Thyroid gland (tissue), 4 donors: ENCODE measurements at places on chromosomes 13 and 19. TPM values are rescaled to one million over a fixed set of nuclear protein-coding genes. Genes with fewer than 3 reads are reported as not detected.

Gene UPK1A
- not detected for total RNA-seq

Gene FAM187B
- not detected for total RNA-seq

Gene SYNGR4
- total RNA-seq, result not detected

Gene DYRK1B
- total RNA-seq, result 27.1 TPM

Gene ATP5F1D
- total RNA-seq, result 79.1 TPM

Gene DNAAF3
- total RNA-seq, result 5.8 TPM

Gene PSG1
- not detected for total RNA-seq

Gene FGF14
- 0.04 TPM for total RNA-seq

GRCh38 chr13:48201044-48201443 lies 32.0 kb upstream of the ITM2B start:
- no peak overlapping the region for H3K27ac ChIP-seq
- H3K4me3 ChIP-seq, result no peak overlapping the region
- no peak for DNase-seq
- H3K27me3 ChIP-seq, result no peaks in the 10 kb centered on the region
- H3K4me1 ChIP-seq, result no peaks in the 10 kb centered on the region
- no peaks in the 10 kb centered on the region for H3K36me3 ChIP-seq

DNA sequence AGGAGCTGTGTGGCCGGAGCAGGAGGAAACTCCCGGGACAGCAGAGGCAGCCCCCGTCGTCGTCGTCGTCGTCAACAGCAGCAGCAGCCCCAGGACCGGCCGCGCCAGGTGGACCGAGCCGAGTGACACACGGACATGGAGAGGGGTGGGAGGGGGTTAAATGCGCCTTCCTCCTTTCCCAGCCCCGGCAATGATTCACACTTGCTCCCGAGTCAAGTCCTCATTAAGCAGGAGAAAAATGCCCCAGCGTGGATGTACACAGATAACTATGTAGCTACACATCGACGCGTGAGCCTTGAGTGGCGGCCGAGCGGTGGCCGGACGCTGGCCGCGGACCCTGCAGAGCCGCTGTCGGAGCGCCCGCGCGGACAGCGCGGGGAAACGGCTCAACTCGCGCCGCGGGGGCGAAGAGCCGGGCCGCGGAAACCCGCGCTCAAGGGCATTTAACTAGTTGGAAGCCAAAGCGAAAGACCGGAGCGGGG lies 645 bp downstream of the UBL3 start:
- peak overlapping the region; percentile 38 for H3K4me3 ChIP-seq
- DNase-seq, result peak; percentile 74
- H3K36me3 ChIP-seq, result no peaks in the 10 kb centered on the region
- peak overlapping the region; percentile 99 for H3K27ac ChIP-seq

GRCh38 chr19:40249781-40250180 lies 23.3 kb upstream of the CCNP start:
- H3K27me3 ChIP-seq, result no peaks in the 10 kb centered on the region
- no peak for DNase-seq
- H3K4me1 ChIP-seq, result peaks cover 87% of the 10 kb centered on the region
- peaks cover under 1% of the 10 kb centered on the region for H3K36me3 ChIP-seq

- H3K27me3 ChIP-seq, result no peaks in the 10 kb centered on the region
- H3K36me3 ChIP-seq, result no peaks in the 10 kb centered on the region
- H3K4me1 ChIP-seq, result no peaks in the 10 kb centered on the region
Observed at GRCh38 chr19:23822735-23823134, 64.0 kb upstream of the ZNF681 start.

DNA sequence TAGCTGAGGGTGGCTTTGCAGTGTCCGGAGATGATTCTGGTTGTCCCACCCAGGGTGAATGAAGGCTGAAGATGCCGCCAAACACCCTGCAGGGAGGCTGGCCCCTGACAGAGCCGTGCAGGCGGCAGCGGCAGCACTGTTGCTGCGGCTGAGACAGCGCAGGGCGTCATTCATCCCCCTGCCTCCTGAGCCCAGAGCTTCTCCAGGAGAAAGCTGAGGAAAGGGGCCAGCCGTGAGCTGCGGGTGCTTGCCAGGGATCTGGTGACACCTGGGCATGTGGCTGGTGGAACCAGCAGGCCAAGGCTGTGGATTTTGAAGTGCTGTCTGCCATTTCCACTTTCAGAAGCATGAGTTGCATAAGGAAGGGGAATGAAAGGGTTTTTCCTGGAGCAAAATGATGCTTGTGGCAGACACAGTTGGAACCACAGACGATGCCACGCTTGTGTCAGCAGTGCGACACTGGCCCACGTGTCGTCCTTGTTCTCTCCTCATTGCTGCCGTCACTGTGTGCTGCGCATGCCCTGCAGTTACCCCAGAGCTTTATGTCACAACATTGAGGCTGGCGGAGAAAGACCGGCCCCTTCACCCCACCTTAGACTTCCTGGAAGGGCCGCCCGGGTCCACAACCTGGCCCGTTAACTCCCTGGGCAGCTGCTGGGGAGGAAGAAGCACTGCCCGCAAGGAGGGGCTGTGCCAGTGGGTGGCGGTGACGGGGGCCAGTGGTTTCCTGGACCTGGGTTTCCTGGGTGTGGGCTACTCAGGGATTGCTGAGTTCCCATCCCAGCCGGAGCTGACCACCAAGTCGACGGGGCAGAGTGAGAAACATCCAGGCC lies 22.7 kb downstream of the TFDP1 start:
- H3K36me3 ChIP-seq, result no peaks in the 10 kb centered on the region
- no peaks in the 10 kb centered on the region for H3K27me3 ChIP-seq
- H3K4me3 ChIP-seq, result no peak overlapping the region
- no peak for DNase-seq

DNA sequence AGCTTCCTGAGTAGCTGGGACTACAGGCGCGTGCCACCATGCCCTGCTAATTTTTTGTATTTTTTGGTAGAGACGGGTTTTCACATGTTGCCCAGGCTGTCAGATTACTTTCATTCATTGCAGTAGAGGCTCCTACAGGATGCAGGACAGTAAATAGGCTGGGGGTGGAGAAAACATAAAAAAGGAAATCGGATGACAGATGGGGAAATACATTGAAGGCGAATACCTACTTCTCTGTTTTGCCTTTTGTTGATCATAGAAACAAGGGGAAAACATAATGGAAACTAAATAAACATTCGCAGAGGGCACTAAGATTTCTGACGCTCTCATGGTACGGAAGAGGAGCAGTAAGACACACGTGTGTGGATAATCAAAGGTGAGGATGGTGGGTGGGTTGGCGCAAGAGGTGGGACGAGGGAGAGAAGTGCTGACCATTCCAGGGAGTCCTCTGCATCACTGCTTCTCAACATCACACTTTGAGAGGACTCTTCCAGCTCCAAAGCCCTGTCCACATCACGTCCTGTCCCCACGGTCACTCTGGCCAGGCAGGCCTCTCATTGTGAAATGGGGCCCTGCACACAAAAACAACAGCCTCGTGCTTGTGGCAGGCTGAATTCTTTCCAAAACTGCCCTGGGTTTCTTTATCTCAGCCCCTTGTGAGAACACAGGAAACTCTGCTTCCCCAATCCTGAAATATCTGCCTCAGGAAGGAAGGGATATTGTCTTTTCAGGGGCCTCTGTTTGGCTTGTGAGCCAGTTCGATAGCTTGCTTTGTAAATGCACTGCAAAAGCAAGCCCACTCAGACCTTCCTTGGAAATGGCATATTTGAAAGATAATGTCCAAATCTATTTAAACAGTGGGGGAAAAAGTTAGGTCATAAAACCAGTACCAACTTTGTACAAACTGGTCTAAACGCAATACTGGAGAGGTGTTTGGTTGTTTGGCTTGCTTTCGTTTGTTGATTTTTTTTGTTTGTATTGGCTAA lies 188.5 kb downstream of the FOXO1 start:
- H3K4me1 ChIP-seq, result peaks cover 57% of the 10 kb centered on the region
- H3K27me3 ChIP-seq, result no peaks in the 10 kb centered on the region
- no peaks in the 10 kb centered on the region for H3K36me3 ChIP-seq
- peak overlapping the region; percentile 83 for H3K27ac ChIP-seq
- no peak overlapping the region for H3K4me3 ChIP-seq

GRCh38 chr19:58067240-58067912 lies 8.3 kb downstream of the ZNF135 start:
- H3K27me3 ChIP-seq, result no peaks in the 10 kb centered on the region
- H3K27ac ChIP-seq, result no peak overlapping the region
- H3K4me1 ChIP-seq, result no peaks in the 10 kb centered on the region
- H3K4me3 ChIP-seq, result no peak overlapping the region
- no peak for DNase-seq

GRCh38 chr13:51122868-51123566 lies 11.9 kb upstream of the C13orf42 start:
- no peaks in the 10 kb centered on the region for H3K4me1 ChIP-seq
- no peak overlapping the region for H3K4me3 ChIP-seq
- H3K27me3 ChIP-seq, result no peaks in the 10 kb centered on the region
- DNase-seq, result no peak
- H3K27ac ChIP-seq, result no peak overlapping the region

GRCh38 chr19:30229525-30230174 lies 142.5 kb upstream of the ZNF536 start:
- H3K4me1 ChIP-seq, result peaks cover 8% of the 10 kb centered on the region
- no peak for DNase-seq
- no peaks in the 10 kb centered on the region for H3K27me3 ChIP-seq
- H3K36me3 ChIP-seq, result no peaks in the 10 kb centered on the region
- H3K27ac ChIP-seq, result no peak overlapping the region

DNA sequence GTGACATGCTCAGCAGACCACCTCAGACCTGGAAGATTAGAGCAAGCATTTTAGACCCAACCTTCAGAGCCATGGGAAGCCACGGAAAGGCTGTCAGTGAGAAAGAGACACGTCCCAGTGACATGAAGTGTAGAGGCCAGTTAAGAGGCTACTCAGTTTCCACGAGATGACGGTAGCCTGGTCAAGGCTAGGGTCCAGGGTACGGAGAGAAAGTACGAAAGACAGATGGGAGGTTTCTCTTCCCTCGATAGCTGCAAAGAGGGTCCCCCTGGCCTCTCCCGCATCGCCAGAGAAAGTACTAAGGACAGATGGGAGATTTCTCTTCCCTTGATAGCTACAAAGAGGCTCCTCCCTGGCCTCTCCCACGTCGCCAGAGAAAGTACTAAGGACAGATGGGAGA lies 8.6 kb downstream of the ZSCAN5A start:
- no peaks in the 10 kb centered on the region for H3K4me1 ChIP-seq
- no peaks in the 10 kb centered on the region for H3K27me3 ChIP-seq
- no peak overlapping the region for H3K4me3 ChIP-seq
- H3K27ac ChIP-seq, result no peak overlapping the region
- no peak for DNase-seq
